ENCODE measurements at places on chromosomes 7 and 10.

- DNase-seq: no peak
Observed at GRCh38 chr10:85671530-85671929, 695.1 kb downstream of the GRID1 start.

GRCh38 chr7:156368053-156368843 is 272.3 kb upstream of the RNF32 start:
- no peak for DNase-seq

- no peak for DNase-seq
Observed at GRCh38 chr10:89367529-89367928, 10.3 kb upstream of the IFIT1B start.

- DNase-seq: no peak
Observed at GRCh38 chr7:38276096-38276877, 2.9 kb upstream of the TARP start.

- DNase-seq: no peak
Observed at GRCh38 chr10:116719804-116720203, 22.6 kb downstream of the HSPA12A start.

DNA sequence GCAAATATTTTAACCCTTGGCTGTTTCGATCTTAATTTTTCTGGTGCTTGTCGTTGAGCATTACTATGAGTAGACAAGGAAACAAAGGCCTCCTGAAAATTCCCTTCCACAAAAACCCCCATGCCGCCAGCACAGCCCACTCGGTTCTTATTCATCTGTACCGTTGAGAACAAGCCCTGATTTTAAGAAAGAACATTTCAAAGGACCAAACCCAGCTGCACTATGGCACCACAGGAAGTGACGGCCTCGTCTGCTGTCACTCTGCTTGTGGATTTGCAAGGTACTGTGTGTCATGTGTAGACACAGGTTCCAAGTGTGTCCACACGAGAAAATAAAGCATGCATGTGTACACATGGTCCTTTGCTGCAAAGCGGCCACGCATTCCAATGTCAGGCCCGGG is 285.2 kb downstream of the DNAJB6 start:
- DNase-seq: no peak

GRCh38 chr7:56097700-56098099 is 4.9 kb upstream of the PHKG1 start:
- no peak for DNase-seq

All from SK-N-MC (cell line).